ENCODE measurements at places on chromosomes 6 and 20. TPM values are rescaled to one million over a fixed set of nuclear protein-coding genes. Genes with fewer than 3 reads are reported as not detected.

Gene ULBP2
- 4.0 TPM for total RNA-seq

Gene REPS1
- total RNA-seq: 43.4 TPM

Gene SYNJ2
- total RNA-seq: 24.7 TPM

Gene OR2B6
- total RNA-seq: not detected

Gene PDYN
- total RNA-seq: not detected

Gene ADGB
- not detected for total RNA-seq

Gene ADTRP
- total RNA-seq: 1.0 TPM

Gene TBX18
- not detected for total RNA-seq

Gene NOTCH4
- 1.4 TPM for total RNA-seq

Gene SIGLEC1
- total RNA-seq: not detected

Gene SLC35F1
- not detected for total RNA-seq

Gene YTHDF1
- 47.6 TPM for total RNA-seq

Gene OXT
- not detected for total RNA-seq

Gene PRPH2
- 0.10 TPM for total RNA-seq

Gene ENTPD6
- total RNA-seq: 24.9 TPM

Gene SIRPB2
- not detected for total RNA-seq

Gene KCNK16
- not detected for total RNA-seq

Gene APOBEC2
- not detected for total RNA-seq

Gene BPHL
- 7.3 TPM for total RNA-seq

Gene ANKEF1
- 4.4 TPM for total RNA-seq

Gene COL12A1
- total RNA-seq: not detected

Gene HM13
- 233 TPM for total RNA-seq

Gene HCRTR2
- total RNA-seq: not detected

Gene ARFGEF3
- 0.25 TPM for total RNA-seq

Gene MATN4
- total RNA-seq: 0.31 TPM

Gene SSTR4
- not detected for total RNA-seq
